ENCODE measurements at places on chromosomes 5 and 9.

DNA sequence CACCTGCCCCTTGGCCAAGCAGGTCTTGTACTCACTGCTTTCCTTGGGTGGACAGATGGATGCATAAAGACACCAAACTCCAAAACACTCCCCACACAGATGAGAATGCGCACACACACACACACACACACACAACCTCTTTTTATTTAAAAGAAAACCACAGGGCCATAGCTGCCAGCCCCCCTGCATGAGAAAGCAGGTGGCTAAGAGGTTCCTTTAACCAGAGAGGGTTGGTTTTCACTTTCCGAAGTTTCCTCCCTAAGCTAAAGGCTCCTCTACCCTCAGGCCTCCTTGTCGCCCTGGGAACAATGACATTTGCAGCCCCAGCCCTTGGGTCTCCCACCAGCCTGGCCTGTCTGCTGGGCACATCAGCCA lies 11.1 kb downstream of the NR5A1 start:
- DNase-seq = no peak

GRCh38 chr9:117425566-117425965 lies 10.7 kb upstream of the ASTN2 start:
- DNase-seq = no peak

GRCh38 chr9:13427587-13427986 lies 148.1 kb upstream of the MPDZ start:
- DNase-seq = peak; percentile 51

DNA sequence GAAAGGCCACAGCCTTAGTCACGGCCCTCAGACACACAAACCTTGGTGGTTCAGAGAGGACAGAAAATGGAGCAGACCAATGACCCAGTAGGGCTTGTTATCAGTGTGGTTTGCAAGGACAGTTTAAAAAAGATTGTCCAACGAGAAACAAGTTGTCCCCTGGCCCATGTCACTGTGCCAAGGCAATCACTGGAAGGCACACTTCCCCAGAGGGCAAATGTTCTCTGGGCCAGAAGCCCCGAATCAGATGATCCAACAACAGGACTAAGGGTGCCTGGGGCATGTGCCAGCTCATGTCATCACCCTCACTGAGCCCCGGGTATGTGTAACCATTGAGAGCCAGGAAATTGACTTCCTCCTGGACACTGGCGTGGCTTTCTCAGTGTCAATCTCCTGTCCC lies 950.1 kb upstream of the CTNND2 start:
- no peak for DNase-seq

DNA sequence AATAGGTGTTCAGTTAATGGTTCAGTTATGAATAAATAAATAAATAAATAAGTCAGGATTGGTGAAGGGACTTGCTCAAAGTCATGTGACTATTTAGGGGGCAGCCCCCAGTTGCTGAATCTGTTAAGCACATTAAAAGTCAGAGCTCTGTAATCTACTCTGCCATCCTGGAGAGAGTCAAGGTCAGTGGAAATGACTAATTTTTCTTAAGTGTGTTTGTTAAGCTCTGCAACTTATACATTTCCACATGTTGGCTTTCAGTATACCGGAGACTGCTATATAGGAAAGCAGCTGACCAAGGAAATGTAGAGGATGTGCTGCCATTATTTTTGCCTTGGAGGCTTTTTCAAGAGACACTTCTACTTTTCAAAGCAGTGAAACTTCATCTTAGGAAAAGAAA lies 57.9 kb downstream of the KIAA1958 start:
- peak; percentile 51 for DNase-seq

DNA sequence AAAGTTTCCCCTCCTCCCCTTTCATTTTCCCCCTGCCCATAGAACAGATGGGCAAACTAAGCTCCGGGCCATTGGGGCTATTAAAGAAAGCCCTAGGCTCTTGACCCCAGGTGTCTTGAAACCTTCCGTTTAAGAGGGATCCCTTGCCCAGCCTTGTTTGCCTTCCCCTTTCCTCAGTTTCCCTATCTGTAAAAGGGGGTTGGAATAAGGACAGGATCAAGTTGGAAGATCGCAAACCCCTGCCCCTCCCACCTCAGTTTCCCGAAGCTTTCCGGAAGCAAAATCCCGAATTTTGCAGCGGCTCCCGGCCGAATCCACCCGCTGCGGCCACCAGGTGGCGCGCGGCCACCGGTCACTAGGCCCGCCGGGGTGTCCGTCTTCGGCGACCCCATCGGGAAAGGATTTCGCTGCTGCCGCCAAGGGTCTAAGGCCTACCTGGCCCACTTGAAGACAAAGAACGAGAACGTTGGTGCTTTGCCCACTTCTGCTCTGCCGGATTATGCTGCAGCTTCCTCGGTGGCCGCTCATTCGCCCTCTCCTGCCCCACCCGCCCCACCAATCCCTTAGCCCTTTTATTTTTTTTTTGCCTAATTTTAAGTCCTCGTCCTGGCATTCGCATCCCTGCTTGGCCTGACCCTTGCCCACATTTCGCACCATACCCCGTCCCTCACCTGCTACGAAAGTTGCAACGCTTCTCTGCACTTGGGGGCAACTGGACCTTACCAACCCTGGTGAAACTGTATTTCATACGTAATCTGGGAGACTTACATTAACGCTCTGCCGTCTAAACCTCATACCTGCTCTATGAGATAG lies 962 bp upstream of the NR6A1 start:
- DNase-seq = peak; percentile 70

DNA sequence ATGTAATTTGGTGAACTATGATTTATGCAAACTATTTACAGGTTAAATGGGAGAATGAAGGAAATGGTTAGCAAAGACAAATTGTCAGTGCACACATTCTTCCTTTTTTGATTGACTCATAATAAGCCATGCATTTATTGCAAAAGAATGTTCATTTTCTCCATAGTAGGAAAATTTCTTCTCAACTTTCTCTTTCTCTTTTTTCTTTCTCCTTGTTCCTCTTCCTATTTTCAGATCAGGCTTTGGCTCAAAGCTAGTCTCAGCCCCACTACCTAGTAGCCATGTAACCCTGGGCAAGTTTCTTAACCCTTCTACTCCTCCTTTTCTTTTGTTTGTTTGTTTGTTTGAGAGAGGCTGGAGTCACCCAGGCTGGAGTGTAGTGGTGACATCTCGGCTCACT lies 156.6 kb downstream of the PIK3R1 start:
- no peak for DNase-seq

- DNase-seq = no peak
Measured at GRCh38 chr5:115165790-115166189, 3.9 kb downstream of the TRIM36 start.

DNA sequence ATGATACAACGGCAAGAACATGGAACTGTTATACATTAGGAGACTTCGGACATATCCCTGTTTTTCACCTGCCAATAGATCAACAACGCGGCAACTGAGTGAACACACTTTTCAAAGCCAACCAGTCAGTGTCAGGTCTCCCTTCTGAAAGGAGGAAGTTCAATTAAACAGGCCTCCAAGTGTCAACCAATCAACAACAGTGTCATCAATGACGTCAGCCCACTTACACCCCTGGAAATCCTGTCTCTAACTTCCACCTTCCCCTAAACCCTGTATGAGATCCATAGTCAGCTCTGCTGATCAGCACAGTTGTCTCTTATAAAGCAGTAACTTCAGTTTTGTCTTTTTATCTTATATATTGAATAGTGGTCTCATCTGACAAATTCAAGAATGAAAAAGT lies 36.6 kb downstream of the DMRT3 start:
- no peak for DNase-seq

GRCh38 chr9:88923653-88924288 lies 67.5 kb upstream of the S1PR3 start:
- no peak for DNase-seq

- no peak for DNase-seq
Measured at GRCh38 chr5:109853377-109853776, 163.7 kb downstream of the MAN2A1 start.

- no peak for DNase-seq
Measured at GRCh38 chr9:117424291-117424690, 9.4 kb upstream of the ASTN2 start.

DNA sequence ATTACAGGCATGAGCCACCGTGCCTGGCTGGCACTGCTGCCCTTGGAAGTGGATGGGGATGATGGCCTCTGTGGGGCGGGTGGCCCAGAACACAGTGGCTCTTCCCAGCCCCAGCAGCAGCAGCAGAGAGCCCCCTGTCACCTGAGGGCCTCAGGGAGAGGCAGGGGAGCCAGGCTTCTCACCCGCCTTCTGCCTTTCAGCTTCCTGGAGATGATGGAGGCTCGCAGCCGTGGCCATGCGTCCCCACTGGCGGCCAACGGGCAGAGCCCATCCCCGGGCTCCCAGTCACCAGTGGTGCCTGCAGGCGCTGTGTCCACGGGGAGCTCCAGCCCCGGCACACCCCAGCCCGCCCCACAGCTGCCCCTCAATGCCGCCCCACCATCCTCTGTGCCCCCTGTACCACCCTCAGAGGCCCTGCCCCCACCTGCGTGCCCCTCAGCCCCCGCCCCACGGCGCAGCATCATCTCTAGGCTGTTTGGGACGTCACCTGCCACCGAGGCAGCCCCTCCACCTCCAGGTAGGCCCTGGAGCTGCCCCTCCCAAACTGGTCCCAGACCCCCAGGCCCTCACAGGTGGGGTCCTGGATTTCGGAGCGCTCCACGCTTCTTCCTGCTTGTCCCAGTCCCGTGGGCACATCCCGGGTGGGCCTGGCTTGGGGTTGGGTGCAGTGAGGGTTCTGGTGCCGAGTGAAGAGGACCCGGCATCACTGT lies 5.0 kb upstream of the AJM1 start:
- no peak for DNase-seq

DNA sequence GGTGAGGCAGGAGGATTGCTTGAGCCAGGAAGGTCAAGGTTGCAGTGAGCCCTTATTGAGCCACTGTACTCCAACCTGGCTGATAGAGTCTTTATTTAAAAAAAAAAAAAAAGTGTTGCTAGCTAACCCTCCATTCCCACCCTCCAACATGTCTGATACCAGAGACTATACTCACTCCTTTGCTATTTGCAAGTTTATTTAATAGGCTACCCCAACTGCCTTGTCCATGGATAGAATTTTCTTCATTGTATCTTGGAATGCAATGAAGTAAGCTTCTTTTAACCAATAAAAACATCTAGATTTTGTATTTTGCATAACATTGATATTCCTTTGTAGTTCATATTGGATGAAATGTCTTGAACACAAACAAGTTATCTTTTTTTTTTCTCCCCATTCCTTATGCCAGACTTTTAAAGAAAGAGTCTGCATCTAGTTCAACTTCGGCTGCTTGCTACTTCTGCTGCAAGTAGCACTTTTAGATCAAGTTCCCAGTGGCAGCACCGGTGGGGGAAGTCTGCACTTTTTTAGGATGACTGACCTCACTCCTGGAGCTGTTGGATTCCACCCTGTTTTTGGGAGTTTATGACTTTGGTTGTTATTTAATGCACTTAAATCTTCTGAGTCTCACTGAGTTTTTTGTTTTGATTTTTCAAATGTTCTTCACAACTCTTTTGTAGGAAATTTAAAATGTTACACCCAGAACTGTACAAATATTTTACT lies 112.5 kb downstream of the UHRF2 start:
- DNase-seq = peak; percentile 42

GRCh38 chr5:102418531-102418930 lies 80.3 kb downstream of the SLCO6A1 start:
- DNase-seq = no peak

DNA sequence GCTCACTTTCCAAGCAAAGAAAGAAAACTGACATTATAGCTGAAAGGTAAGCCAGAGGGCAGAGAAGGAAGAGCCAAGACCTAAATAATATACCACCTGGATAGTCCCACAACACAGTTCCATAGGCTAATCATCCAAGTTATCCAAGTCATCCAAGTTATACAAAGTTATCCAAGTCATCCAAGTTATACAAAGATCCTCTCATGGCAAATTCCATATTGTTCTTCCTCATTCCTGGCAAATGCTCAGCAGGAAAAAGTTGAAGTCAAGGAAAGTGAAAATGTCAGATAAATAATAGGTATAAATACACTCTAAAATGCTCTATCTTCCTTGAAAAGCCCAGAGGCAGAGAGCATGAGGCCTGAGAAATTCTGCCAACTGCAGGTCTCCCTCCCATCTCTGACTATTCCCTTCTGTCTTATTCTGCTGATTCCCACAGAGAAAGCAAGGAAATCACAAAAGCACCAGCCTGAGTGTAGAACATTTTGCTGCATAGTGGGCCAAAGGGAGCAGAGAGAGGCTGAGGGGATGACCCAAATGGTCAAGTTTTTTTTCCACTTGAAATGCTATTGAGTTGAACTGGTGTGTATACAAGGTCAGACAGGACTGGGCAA lies 12.5 kb downstream of the MCTP1 start:
- no peak for DNase-seq

- no peak for DNase-seq
Measured at GRCh38 chr5:133683646-133684596, 71.6 kb upstream of the FSTL4 start.

GRCh38 chr5:10700516-10700915 lies 60.5 kb downstream of the DAP start:
- DNase-seq = no peak

DNA sequence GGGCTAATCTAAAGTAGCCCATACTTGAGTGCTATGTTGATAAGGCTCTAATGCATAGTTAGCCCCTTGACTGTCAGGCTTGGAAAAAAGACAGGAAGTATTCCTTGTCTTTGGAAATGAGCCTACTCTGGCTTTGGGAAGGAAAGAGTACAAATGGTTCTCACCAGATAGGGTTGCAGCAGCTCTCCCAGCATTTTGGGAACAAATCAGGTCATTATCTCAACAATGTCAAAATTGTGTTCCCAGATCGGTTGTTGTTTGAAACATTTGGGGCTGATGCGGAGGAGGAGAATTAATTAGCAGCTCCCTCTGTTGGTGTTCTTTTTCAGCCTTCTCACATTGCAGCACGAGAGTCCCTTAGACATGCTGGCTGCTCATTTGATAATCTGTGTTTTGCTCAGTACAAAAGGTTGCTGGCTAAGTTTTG lies 294.7 kb upstream of the DMRT1 start:
- DNase-seq = no peak

DNA sequence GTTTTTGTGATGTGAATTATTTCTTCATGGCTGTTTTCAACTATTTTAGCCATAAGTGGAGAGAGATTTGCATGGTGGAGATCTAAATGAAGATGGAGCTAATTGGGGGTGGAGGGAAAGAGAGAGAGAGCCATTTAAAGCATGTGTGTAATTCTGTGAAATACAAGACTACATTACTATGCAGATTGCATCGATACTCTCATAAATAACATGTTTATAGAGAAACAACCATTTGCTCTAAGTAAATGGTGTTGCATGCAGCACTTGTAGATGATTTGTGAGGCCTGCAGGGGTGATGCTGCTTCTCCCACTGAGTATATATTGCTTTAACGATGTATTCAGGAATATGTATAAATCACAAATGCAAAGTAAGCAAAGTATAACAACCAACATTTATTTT lies 270.2 kb upstream of the RIOK2 start:
- DNase-seq = no peak

GRCh38 chr5:58893551-58893950 lies 310.7 kb downstream of the RAB3C start:
- no peak for DNase-seq

DNA sequence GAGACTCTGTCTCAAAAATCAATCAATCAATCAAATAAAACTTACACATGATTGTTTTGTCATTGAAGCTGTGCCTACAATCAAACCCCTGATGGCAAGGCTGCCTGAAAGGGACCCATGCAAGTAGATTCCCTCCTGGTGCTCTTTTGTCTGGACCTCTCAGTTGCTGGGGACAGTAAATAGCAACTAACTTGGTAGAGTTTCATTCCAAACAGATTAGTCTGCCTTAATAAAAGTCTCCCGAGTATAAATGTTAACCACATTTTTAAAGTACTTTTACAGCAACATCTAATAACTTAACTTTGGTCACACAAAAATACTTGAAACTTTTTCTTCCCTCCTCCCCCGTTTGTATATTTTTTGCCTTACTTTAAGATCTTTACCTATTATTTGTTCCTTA lies 105.5 kb downstream of the FEM1C start:
- peak; percentile 72 for DNase-seq
